Tibial artery (tissue), 4 donors: ENCODE measurements at places on chromosomes 1 and 21.

DNA sequence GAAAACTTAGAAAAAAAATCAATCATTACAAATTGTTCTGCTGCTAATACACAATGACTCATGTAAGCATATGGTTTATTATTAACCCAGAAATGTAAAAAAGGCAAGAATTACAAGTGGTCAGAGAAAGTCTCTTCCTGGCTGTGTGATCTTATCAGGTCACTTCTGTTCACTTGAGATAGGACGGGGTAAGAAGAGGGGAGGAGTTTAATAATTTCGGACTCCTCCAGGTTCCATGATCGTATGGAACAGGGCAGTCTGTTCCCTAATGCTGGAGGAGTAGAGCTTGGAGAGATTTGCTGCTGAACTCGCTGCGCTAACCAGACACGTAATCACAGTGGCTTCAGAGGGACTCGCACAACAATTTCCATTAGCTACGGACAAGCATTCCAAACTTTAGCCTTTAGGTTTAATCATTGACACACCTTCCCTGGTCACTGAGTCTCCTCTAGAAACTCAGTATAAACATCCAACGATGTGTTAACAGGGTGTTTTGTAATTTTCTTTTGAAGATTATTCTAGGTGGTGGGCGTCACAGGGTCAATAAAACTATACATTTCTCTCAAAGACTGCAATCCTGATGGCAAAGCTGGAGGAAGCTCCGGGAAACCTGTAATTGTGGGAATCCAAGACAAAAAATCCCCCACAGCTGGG, 1.3 kb downstream of the CRYZ start:
- no peak for DNase-seq

DNA sequence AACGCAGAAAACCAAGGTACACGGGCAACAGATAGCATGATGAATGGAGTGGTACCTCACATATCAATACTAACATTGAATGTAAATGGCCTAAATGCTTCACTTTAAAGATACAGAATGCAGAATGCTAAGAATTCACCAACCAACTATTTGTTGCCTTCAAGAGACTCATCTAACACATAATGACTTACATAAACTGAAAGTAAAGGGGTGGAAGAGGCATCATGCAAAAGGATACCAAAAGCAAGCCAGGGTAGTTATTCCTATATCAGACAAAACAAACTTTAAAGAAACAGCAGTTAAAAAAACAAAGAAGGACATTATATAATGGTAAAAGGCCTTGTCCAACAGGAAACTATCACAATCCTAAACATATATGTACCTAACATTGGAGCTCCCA, 137.1 kb upstream of the APP start:
- DNase-seq = no peak

GRCh38 chr1:173134800-173135199, 72.3 kb downstream of the TNFSF4 start:
- DNase-seq = no peak

GRCh38 chr21:28805885-28806284, 186.8 kb downstream of the LTN1 start:
- peak; percentile 37 for DNase-seq

GRCh38 chr1:206035027-206035426, 11.3 kb upstream of the CTSE start:
- no peak for DNase-seq

DNA sequence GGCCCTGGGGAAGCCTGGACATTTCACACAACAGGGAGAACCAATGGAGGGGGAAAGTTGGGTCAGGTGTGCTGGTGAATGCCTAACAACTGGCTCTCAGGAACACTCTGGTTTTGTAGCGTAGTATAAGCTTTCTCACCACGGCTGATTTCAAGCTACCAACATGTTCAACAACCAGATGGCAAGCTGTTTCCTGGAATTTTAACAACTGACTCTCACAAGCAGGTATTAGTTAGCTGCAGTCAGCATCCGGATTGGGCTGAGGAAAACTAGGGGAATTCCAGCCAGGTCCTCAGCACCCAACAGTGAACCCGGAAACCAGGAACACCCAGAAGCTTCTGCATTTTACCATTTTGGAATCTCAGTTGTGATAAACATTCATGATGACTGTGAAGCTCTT, 162.3 kb upstream of the CAMK1G start:
- no peak for DNase-seq
